ENCODE measurements at places on chromosomes 1 and 21.

DNA sequence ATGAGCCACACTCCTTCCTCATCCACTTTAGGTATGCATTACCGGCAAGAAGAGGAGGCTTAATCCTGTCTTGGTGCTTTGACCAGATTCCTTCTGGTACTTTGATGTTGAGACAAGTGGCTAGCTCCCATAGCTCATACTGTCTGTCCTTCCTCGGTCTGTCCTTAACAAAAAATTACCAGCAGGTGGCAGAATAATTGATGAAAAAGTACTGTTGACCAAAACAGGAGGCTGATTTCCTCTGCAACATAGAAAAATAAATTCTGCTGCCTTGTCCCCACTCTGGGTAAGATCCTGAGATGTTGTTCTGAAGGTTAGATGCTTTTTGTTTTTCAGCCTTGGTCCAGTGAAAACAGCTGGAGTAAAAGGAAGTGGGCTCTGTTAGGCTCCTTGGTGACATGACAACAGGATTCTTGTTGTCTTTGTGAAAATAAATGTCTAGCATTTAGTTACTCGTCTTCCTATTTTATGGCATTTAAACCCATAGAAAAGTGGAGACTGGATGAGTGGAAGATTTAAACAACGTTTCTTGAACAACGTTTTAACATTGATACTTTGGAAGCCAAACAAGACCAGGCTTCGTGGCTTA is 11.2 kb upstream of the HJV start:
- DNase-seq: no peak

DNA sequence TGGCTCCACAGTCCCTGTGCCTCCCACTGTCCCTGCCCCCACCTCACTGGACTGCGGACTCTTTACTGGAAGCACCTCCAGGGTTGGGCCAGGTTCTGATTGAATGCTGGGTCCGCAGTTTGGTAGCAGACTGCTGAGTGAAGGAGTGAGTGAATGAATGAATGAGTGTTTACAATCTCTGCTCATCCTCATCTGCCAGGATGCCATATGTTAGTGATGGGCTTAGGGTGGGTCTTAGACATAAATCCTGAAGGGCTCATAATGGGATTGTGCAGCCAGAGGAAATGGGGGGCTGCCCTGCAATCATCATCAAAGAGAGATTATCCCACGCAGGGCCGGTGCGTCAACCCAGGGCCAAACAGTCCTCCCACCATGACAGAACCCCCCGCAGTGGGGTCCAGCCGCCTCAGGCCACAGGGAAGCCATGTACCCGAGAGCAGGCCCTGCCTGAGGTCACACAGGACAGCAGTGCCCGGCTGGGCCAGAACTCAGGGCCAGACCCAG is 26.1 kb downstream of the SLC1A7 start:
- no peak for DNase-seq

DNA sequence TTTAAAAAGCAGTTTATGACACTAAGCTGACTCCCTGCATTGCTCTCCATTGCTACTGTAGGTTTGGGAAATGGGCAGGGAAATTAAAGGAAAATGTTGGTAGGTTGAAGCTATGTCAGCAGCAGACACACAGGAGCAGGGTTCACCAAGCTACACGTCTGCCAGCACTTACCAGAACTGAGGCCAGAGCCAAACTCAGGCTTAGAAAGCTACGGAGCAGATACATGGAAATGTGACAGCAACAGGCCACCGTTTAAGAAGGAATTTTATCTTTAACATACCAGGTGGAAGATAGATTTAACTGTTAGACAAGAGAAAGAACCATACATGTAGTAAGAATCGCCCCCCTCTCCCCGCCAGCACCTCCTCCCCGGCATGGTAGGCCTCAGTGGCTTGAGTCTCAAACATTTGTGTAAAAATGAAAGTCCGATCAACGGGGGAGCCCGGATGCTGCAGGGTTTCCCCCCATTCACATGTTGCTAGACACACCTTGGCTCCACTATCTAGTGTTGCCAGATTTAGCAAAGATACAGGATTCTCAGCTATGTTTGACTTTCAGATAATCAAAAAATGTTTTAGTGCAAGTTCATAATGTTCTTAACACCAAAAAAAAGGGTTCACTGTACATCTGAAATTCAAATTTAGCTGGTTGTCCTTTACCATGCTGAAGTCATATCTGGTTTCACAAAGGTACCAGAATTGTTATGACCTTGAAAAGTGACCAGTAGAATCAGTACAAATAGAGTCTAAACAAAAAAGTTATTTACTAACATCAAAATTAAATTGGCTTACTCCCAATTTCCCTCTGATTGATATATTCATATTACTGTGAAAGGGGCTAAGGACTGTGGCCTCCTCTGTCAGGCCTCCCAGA is 6.7 kb downstream of the OR2T11 start:
- no peak for DNase-seq

GRCh38 chr1:199979071-199979470 is 48.4 kb upstream of the NR5A2 start:
- no peak for DNase-seq

- no peak for DNase-seq
These were observed 14.7 kb upstream of the ATF3 start for GRCh38 chr1:212593821-212594251.

- DNase-seq: peak; percentile 46
These were observed at the start of gene MAPKAPK2 for GRCh38 chr1:206684478-206685333. MAPKAPK2 (plus strand) TSS chr1:206684905; CDS start chr1:206685230, 325 bp downstream.

DNA sequence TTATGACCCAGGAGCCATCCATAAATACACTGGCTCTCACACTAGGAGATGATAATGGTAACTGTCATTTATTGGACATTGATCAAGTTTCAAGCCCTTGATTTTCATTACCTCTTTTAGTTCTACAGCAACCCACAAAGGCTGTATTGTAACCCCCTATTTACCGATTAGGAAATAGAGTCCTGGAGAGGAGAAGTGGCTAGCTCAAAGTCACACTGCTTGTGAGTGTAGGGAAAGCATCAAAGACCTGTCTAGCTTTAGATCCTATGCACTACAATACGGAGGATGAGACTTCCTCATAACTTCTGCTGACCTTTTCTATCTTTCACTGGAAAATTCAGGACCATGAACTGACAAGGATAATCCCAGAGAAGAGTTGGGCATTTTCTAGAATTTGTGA is 115.2 kb downstream of the LMX1A start:
- DNase-seq: no peak

DNA sequence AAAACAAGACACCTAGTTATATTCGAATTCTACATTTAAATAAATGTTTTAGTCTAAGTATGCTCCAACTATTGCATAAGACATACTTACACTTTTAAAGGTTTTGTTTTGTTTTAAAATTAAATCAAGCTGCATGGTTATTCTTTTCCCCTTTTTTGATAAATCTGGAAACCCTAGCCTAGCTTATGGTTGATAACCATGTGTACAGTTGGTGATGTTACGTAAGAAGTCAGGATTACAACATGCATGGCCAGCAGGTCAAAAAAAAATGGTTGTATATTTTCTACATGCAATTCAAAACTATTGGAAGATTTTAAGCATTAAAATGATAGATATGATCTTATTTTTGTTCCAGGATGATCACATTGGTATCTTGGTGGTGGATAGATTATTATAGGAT is 1600.6 kb downstream of the PLA2G4A start:
- no peak for DNase-seq

GRCh38 chr1:73034271-73034670 is 751.9 kb upstream of the NEGR1 start:
- DNase-seq: no peak

DNA sequence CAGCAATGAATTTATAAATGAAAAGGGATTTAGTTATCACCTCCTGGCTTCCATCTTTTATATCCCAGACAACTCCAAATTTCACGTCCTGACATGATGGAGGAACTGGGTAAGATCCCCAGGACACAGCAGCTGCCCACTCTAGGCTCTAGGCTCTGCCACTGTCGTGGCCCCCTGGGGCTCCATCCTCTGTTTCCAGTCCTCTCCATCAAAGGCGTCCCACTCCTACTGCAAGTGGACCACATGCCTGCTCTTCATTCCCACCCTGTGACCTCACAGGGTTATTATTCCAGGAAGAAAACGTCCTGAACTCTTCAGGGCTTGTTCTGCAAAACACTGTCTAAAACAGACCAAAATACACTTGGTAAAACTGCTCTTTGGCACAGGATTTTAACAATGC is 11.9 kb downstream of the URB1 start:
- no peak for DNase-seq

DNA sequence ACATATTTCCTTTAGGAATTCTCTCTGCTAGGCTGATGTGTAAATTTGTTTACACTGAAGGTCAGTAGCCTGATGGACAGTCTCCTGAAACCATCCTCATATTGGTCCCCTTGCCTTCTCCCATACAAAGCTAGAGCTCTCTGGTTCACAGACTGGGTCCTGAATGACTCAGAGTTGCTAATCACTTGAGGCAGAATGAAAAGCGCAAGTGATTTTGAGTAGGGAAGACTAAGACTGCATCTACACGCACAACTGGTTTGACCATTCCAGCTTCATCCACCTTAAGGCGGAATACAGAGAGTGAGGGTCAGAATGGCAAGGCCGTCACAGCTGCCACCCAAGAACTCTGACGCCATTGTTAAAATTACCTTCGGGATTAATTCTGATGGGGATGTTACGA is 70.2 kb upstream of the KIF26B start:
- DNase-seq: no peak

DNA sequence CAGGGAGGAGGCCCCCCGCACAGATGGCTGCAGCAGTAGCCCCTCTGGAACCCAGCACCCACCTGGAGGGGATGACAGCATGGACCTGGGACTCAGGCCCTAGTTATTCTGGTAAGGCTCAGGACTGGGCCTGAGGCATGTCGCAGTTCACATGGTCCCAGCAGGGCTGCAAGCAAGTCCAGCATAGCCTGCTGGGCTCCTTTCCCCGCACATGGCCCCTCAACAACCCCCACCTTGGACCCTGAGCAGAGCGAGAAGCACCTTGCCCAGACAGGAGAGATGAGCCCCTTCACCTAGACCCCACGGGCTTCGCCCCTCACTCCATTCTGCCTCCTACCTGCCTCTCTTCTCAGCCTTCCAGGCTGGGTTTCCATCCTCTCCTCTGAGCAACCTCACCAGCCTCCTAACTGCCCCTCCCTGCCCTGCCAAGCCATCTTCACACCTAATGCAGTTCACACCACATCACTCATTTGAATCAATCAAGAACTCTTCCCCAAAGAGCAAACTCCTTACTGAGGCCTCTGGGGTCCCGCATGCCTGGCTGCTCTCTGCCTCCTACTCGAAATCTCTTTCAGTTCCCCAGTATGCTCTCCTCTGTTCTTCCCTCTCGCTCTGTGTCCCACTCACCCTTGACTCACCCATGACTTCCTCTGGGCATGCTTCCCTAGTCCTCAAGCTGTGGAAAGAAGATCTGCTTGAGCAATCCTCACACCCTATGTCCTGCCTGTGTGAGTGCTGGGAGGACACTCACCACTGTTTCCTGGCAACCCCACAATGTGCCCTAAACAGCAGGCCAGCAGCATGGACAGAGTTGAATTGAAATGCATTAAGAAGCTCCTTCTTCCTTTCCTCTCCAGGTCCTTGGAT is 9.4 kb upstream of the THEMIS2 start:
- peak; percentile 72 for DNase-seq

DNA sequence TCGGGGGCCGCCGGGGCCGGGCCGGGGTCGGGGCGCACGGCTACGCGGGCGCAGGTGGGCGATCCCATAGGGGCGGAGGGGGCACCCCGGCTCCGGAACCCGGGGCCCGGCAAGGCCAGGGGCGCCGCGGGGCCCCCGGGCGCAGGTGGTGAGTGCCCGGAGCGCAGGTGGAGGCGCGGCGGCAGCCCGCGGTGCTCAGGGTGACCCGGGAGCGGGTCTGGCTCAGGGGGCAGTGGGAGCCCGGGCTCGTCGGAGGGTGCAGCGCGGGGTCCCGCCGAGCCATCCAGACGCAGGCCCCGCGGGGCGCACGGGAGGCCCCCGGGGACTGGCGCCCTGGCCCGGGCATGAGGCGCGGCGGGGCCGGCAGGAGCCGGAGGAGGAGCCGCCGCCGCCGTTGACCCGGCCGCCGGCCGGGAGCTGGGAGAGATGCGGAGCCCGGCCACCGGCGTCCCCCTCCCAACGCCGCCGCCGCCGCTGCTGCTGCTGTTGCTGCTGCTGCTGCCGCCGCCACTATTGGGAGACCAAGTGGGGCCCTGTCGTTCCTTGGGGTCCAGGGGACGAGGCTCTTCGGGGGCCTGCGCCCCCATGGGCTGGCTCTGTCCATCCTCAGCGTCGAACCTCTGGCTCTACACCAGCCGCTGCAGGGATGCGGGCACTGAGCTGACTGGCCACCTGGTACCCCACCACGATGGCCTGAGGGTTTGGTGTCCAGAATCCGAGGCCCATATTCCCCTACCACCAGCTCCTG is 489 bp downstream of the CELSR2 start:
- DNase-seq: no peak

- DNase-seq: no peak
These were observed 124.8 kb upstream of the LMO4 start for GRCh38 chr1:87203904-87204303.

DNA sequence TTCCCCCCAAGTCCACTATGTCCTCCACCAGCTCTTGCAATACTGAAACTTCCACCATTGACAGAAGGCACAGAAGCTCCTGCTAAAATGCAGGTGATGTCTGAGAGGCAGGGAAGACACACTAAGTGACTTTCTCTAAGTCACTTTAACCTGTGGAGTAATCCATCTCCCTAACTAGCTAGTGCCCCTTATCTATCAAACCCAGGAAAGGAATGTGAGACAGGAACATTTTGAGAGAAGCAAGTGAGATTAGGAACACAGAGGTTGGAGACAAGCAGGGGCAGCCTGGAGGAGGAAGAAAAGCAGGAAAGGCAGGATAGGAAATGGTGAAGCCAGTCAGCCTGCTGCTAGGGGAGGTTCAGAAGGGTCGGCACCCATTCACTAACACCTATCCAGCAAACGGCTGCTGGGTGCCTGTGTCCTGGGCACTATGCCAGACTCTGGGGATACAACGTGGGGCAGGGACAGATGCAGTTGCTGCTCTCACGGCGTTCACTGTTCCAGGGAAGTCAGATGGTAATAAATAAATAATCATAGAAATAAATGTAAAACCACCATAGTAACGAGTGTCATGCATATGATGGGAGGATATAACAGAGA is 7.0 kb downstream of the GPA33 start:
- no peak for DNase-seq

- no peak for DNase-seq
These were observed 451.1 kb downstream of the LTN1 start for GRCh38 chr21:28541371-28542112.

DNA sequence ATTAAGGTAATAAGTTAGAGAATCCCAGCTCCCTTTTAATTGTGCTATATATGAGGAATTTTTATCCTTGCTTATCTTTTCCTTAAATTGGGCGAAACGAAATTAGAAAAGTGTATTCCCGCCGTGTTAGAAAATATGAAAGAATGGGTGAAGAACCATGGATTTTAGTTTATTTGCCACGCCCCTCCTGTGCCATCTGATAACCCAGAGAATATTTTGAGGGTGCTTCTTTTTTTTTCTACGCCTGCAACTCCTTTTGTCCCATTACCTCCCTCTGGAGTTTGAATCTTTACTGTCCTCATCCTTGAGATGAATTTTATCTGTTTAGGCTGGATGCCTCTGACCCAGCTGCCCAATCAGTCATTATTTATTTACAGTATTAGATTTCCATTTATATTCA is 1.6 kb downstream of the TLCD4 start:
- DNase-seq: no peak
